ENCODE measurements at places on chromosomes 4 and X.

- DNase-seq: no peak
Measured at GRCh38 chr4:43607400-43607799, 714.9 kb downstream of the GRXCR1 start.

GRCh38 chr4:7256984-7257810 is 64.9 kb downstream of the SORCS2 start:
- DNase-seq: no peak

DNA sequence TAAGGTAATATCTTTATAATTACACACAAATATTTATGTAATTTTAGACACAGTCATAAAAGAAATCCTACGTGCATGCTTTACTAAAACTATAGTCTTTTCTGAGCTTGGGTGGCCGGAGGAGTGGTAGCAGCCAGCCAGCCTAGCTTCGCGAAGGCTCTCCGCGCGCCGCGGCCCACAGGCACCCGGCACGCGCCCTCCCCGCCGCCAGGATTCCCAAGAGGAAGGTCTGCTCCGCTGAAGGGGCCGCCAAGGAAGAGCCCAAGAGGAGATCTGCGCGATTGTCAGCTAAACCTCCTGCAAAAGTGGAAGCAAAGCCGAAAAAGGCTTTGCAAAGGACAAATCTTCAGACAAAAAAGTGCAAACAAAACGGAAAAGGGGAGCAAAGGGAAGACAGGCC is 8.7 kb upstream of the PJA1 start:
- no peak for DNase-seq

- DNase-seq: no peak
Measured at GRCh38 chr4:172786039-172786792, 382.4 kb upstream of the GALNT7 start.

- DNase-seq: no peak
Measured at GRCh38 chrX:9767375-9767774, 1.7 kb upstream of the GPR143 start.

DNA sequence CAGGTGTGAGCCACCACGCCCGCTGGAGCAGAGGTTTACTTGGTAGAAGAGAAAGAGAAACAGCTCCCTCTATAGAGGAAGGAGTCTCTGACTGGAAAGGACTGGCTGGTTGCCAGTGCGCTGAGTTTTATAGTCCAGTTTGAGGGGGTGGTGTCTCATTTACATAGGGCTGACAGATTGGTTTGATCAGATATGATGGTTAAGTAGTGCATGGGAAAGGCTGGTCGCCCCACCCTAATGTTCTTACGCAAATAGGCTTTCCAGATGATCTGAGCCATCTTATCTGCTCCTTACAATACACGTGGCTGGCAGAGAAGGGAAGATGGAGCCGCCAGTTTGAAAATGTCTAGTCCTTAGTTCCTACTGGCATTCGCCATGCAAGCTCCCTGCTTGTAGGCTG is 439.5 kb downstream of the NAF1 start:
- no peak for DNase-seq

GRCh38 chr4:47862297-47862696 is 24.4 kb upstream of the CORIN start:
- no peak for DNase-seq

GRCh38 chrX:96556886-96557285 is 127.8 kb upstream of the DIAPH2 start:
- DNase-seq: no peak

DNA sequence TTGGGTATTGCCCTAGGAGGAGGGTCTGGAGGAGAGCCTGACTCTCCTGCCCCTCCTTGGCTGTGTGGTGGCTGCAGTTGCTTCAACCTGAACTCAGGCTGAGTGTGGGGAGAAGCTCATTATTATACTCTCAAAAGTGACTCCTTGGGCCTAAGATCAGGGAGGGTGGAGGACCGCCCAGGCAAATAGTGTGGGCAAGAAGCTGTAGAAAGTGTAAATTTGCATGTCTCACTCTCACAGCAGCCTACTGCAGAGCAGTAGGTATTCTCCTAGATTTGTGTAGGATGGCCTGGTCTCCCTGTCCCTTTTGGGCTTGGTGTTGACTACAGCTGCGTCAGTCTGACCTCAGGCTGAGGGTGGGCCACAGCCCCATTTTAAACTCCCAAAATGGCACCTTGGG is 156.1 kb downstream of the ZNF330 start:
- DNase-seq: no peak

DNA sequence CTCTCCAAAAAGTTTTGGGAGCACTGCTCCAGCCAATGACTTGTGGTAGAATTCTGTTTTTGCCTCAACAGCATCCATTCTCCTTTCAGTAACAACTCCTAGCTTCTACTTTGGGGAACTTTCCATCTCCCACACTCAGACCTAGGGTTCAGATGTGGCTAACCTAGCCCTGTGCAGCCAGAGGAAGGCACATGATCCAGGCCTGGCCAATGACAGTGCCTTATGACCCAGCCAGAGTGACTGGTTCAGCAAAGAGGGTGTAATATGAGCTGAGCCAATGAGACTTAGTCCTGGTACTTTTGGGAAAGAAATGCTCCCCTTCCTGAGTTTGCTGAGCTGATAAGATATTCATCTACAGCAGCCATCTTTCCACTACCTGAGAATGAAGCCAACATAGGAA is 5.4 kb upstream of the USP46 start:
- no peak for DNase-seq

DNA sequence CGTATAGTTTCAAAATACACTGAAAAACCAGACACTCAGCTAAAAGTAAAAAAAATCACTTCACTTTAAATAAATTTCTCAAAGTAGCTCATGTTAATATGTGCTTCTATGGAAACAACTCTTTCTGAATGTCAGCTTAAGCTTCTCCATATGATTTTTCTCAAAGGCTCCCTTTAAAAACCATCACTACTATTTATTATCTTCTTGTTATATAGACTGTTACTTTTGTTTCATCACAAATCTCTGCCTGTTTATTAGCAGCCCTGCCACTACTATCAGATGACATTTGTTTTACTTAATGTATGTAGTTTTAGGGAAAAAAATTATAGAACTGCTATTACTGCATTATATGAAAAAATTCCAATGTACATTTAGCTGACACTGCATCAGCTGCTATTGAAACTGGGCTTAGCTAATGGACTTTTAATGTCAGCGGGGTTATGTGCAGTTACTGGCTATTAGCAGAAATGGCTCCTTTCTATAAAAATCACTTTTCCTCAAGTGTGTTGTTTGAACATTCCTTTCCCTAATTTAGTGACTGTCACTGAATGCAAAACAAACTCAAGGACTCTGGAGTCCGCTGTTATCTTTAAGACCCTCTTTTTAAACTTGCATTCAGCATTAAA is 10.8 kb downstream of the UNC5C start:
- no peak for DNase-seq

DNA sequence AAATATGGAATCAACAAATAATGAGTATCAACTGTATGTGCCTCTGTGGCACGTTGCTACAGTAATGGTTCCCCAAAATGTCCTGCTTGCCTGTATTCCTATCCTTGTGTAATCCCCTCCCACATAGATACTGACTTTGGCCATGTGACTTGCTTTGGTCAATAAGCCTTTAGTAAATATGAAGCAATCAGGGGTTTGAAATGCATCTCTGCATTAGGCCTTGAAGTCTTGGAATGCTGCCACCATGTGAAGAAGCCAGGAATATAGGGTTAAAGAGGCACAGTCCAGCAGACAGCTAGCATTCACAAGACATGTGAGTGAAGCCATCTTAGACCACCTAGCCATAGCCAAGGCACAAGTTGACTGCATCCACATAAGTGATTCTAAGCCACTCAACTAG is 190.9 kb downstream of the GABRB1 start:
- DNase-seq: no peak

GRCh38 chrX:104566681-104567501 is 892 bp downstream of the IL1RAPL2 start:
- no peak for DNase-seq

- DNase-seq: no peak
Measured at GRCh38 chr4:99383833-99384392, 31.4 kb upstream of the ADH1C start.
